ENCODE measurements at places on chromosomes 2 and 18.

- no peak for DNase-seq
These were observed 12.4 kb upstream of the TANK start for GRCh38 chr2:161147856-161148255.

DNA sequence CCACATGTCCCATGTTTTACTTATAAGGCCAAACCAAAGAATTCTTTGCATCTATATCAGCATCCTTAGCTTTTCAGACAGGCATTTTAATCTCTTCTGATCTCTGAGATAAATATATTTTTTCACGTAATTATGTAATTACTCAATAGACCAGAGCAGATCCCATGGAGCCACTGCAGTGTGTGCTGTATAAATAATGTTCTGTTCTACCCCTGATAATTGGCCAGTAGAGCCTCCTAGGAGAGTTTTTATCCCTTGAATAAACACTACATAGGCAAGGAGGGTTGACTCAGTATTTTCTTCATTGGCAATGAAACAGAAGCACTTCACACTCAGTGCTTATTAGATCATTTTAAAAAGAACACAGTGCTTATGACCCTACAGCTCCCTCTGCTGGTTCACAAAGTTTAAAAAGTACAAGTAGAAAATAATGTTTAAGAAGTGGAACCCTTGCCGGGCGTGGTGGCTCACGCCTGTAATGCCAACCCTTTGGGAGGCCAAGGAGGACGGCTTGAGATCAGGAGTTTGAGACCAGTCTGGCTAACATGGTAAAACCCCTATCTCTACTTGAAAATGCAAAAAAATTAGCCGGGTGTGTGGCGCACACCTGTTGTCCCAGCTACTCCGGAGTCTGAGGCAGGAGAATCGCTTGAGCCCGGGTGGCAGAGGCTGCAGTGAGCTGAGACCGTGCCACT, 91.9 kb downstream of the PPP1R1C start:
- peak; percentile 91 for DNase-seq

DNA sequence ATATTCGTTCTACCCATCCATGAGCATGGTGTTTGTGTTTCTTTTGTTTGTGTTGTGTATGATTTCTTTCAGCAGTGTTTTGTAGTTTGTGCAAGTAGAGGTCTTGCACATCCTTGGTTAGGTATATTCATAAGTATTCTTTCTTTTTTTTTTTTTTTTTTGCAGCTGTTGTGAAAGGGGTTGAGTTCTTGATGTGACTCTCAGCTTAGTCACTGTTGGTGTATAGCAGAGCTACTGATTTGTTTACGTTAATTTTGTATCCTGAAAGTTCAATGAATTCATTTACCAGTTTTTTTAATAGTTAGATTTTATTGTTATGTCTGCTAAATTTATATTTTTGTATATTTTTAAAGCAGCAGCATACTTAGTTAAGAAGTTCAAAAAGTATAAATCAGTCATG, 834.4 kb upstream of the NRXN1 start:
- DNase-seq = peak; percentile 18

- DNase-seq = no peak
These were observed 355.2 kb upstream of the KCNJ3 start for GRCh38 chr2:154343282-154343681.

- peak; percentile 61 for DNase-seq
These were observed 5.9 kb downstream of the CCDC121 start for GRCh38 chr2:27622921-27623384.

- DNase-seq = peak; percentile 86
These were observed 224.3 kb downstream of the ANAPC1 start for GRCh38 chr2:111659361-111660333.

DNA sequence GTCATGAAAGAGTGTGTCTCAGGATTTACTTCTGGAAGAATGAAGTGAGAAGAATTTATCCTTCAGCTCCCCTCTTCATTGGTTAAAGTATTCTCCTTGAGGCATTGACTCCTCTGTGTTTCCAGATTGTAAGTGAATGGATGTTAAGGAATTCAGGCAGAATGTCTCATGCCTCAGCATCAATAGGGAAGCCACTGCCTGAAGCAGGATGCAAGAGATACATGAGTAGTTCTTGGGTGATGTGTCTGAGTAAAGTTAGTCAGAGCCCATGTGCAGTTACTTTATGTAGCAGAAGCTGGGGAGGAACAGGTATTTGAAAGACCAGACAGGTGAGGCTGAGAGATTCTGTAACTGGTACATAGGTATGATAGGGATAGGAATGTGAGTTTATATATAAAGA, 34.0 kb upstream of the TMEFF2 start:
- no peak for DNase-seq

- DNase-seq = peak; percentile 56
These were observed 5.0 kb upstream of the CHST10 start for GRCh38 chr2:100422320-100423055.

- DNase-seq = no peak
These were observed 9.6 kb upstream of the NTSR2 start for GRCh38 chr2:11679486-11680181.

GRCh38 chr2:65818873-65819451, 386.6 kb upstream of the SPRED2 start:
- no peak for DNase-seq

- no peak for DNase-seq
These were observed 284.4 kb upstream of the PARD3B start for GRCh38 chr2:204260901-204261300.

DNA sequence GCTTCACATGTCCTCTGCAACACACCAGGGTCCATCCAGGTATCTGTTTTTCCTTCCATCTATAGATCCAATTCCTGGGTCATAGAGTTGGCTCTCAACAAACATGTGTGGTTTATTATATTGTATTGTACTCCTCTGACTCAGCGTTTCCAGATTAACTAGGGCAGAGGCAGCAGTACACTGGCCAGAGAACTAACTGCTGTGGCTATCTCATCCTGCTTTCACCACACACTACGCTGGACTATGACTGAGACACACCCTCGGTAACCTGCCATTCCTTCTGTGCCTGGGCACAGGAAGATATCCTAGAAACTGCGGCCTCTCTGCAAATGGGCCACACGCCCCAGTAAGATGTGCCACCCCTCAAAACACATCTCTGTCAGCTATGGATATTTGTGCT, 159.8 kb upstream of the STK17B start:
- peak; percentile 89 for DNase-seq

DNA sequence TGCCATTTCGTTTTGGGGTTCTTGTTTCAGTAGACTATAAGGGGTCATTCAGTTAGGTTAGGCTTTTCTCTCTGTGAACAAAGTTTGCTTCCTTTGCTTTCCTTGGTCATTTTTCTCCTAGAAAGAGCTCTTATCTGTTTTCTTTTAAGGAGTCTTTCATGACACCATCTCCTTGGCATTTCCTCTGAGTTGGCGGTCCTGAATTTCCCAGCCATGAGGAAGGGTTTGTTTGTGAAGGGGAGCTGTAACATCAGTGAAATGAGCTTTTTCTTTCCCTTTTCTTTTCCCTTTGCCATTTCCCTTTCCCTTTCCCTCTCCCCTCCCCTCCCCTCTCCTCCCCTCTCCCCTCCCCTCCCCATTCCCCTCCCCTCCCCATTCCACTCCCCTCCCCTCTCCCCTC, 61.7 kb downstream of the MAP4K4 start:
- DNase-seq = peak; percentile 98

GRCh38 chr2:178863856-178864620, 56.8 kb upstream of the TTN start:
- peak; percentile 46 for DNase-seq

- DNase-seq = no peak
These were observed 55.9 kb downstream of the KCTD18 start for GRCh38 chr2:200453853-200454534.

- DNase-seq = no peak
These were observed 95.5 kb downstream of the ACKR3 start for GRCh38 chr2:236665101-236665500.

DNA sequence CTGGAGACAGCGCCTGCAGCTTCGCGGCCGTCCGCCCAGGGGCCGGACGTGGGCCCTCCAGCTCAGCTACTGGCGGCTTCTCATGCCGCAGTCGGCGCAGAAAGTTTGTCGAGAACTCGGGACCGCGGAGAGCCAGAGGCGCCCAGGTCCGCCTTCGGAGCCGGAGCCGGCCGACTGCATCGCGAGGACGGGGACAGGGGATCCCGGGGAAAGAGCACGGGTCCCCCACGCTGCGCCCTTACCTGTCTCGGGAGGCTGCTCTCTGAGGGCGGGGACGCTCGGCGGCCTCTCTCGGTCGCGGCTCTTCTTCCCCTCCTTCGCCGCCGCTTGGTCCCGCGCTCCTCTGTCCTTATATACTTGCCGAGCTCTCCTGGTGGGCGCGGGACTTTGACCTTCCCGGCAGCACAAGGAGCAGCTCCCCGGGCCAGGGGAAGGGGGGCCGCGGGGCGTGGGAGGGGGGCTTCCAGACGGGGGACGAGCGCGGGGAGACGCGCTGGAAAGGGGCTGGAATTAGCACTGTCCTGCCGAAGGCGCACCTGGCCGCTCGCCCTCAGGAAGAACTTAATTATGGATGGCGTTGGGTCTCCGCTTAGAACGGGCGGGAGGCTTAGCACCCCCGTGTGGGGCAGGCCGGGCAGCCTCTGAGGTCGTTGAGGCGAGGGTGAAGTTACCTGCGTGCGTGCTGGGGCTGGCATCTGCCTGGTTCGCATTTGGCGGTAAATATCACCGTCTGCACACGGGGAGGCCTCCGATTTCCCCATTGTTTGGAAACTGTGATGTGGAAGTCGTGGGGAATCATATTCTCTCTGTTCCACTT, at the start of gene POMC:
Gene POMC, minus strand, starts transcription at position 325 of the 817 bp plus-strand sequence. CDS start 3,808 bp downstream, outside the sequence.
- peak; percentile 30 for DNase-seq

DNA sequence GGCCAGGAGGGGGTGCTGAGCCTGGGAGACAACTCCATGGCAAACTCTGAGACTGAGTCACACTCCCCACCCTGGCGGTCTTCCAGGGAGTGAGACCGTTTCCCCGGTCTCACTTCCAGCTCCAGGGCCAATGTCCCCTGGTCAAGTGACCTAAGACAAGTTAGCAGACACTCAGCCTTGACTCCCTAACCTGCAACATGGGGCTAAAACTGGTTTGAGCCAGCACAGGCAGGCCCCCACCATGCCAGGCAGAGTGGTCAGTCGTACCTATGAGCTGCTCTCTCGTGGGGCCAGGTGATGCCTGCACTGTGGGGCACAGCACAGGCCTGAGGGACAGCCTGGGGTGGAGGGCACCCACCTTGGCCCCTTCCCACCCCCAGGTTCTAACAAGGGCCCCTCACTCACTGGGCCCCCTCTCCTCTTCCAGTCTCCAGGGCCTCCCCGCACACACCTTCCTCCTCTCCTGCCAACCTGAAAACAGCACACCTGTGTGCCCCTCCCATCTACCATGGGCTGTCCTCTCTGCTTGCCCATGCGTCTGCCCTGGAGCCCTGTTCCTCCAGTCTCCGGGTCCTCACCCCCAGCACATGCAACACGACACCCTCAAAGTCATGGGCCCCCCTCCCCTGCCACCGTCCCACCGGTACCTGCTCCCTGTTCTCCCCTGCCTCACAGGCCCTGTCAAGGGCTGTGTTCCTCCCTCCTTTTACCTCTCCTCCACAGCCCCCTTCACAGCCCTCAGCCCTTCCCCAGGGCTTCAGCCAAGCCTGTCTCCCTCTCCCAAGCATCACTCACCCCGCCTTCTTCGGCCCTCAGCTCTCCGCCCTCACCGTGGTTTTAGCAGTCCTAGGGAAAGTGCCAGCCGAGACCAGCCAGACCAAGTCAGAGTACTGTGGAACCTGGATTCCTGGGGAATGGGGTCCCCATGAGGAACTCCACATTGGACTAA, 1.6 kb downstream of the GPR17 start:
- peak; percentile 45 for DNase-seq

- DNase-seq = no peak
These were observed 665.5 kb downstream of the DCDC2C start for GRCh38 chr2:4368907-4369306.

DNA sequence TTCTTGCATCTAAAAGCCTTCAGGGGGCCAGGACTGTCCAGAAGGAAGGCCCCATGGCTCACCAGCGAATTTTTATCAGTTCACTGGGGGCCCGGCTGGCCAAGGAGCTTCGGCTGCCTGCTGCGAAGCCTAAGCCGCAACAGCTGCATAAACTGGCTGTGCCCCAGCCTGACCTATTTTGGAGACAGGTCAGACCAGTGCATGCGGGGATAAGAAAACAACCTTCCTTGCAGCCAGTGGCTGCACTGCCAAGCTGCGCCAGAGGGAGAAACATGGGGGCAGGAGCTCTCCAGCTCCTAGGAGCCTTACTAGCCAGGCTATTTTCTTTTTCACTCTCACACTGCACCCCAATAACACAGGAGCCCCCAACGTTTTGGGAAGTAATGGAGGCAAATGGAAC, 15.2 kb downstream of the PAX3 start:
- DNase-seq = no peak

DNA sequence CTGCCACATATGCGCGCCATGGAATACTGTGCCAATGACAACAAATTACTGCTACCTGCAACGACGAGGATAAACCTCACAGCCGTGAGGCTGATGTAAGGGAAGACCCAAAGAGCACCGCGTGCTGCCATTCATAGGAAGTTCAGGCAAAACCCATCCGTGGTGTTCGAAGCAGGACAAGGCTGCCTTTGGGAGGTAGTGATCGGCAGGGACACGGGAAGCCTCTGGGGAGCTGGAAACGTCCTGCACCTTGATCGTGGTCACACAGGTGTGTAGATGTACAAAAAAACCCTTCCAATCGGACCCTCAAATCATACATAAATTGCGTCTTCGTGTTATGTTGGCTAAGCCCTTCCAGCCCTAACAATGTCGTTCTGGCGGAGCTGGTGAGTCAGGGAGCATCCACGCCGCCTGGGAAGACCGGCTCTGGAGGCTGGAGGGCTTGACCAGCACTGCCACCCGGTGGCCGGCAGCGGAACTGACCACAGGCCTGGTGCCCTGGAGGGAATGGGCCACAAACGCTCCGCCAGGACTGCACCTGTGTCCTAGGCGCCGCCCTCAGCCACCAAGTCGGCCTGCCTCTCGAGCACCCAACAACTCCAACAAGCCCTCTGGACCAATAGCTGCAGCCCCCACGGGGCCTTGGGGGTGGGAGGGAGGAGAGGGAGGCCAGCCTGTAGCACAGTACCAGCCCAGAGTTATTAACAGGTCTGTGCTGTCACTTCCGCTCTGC, 4.1 kb upstream of the NEURL3 start:
- DNase-seq = peak; percentile 90

- DNase-seq = no peak
These were observed 33.5 kb downstream of the BUB1 start for GRCh38 chr2:110644357-110644756.

GRCh38 chr2:100884145-100884621, 64.2 kb downstream of the NPAS2 start:
- peak; percentile 34 for DNase-seq

Measured in fibroblast of pulmonary artery (primary cell).